ENCODE measurements at places on chromosomes 5 and 9.

DNA sequence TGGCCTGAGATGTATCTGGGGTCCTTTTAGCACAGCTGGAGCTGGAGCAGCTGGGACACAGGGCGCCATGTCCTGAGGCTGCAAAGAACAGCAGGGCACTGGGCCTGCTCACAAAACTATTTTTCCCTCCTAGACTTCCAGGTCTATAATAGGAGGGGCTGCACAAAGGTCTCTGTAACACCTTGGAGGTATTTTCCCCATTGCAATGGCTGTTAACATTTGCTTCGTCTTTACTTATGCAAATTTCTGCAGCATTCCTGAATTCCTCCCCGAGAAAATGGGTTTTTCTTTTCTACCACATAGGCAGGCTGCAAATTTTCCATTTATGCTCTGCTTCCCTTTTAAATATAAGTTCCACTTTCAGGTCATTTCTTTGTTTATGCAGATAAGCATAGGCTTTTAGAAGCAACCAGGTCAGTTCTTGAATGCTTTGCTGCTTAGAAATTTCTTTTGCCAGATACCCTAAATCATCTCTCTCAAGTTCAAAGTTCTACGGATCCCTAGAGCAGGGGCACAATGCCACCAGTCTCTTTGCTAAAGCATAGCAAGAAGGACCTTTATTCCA, 130.8 kb downstream of the PCSK1 start:
- DNase-seq = no peak

- peak; percentile 42 for DNase-seq
Measured at GRCh38 chr9:37920471-37921167, 16.7 kb upstream of the SLC25A51 start.

DNA sequence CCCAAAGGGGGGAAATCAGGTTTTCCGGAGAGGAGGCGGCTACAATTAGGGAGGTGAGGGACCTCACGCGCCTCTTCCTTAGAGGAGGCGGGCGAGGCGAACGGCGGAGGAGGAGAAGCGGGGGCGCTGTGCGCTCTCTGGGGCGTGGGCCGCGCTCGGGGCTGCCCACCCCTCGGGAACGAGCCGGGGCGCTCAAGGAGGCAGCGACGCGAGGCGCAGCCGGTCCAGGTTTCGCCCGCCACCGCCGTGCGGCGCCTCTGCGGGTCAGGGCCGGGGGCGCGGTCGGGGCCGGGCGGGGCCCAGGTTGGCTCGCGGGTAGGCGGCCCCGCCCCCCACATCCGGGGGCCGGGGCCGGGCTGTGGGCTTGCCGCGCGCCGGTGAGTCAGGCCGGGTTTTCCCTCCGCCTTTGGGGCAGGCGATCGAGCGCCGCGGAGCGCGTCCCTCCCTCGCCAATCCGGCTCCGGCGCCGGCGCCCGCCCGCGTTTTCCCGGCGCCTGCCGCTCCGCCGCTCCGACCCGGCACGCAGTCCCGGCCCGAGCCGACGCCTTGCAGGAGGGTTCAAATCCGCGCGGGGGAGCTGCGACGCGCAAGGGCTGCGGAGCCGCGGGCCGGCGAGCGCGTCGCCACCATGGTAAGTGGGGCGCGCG, at the start of gene N4BP3:
Gene N4BP3 (plus strand): TSS at position 392 of the 647 bp plus-strand sequence. CDS start 6,052 bp downstream, outside the sequence.
- peak; percentile 94 for DNase-seq

GRCh38 chr9:136625101-136626065, 37.3 kb upstream of the EGFL7 start:
- DNase-seq = no peak

GRCh38 chr5:127203818-127204217, 86.8 kb upstream of the MEGF10 start:
- no peak for DNase-seq

GRCh38 chr5:120615967-120616645, 152.0 kb downstream of the PRR16 start:
- no peak for DNase-seq

GRCh38 chr9:124180557-124180956, 77.2 kb upstream of the NEK6 start:
- no peak for DNase-seq

DNA sequence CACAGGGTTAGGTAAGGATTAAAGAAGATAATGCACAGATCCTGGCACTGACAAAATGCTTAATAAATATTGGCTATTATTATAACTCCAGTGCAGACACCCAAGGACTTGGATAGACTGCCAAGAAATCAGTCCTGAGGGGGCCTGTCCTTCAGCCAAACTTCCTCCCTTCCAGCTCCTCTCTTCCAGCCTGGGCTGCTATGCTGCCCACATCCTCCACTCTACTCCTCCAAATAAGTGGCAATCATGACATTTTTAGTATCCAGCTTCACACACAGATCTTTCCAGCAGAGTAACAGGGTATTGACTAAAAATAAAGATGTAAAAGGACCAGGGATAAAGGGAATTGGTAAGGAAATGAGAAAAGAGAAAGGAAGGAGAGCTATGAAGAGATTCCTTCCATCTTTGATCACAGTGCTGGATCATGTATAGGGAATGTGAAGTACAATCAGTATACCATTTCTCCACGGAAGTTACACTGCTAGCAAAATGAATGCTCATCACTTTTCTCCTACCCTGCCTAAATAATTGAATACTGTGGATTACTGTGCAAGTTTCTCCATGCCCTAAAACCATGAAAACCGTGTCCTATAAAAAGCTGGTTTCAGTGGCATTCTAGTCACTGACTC, 136.0 kb upstream of the OSMR start:
- DNase-seq = no peak

- no peak for DNase-seq
Measured at GRCh38 chr5:140075371-140075770, 32.3 kb upstream of the NRG2 start.

- DNase-seq = no peak
Measured at GRCh38 chr5:64184832-64185231, 19.2 kb downstream of the RNF180 start.

- DNase-seq = no peak
Measured at GRCh38 chr5:141121985-141122384, 367 bp downstream of the PCDHB4 start.

GRCh38 chr5:40386289-40386688, 293.4 kb upstream of the PTGER4 start:
- no peak for DNase-seq

DNA sequence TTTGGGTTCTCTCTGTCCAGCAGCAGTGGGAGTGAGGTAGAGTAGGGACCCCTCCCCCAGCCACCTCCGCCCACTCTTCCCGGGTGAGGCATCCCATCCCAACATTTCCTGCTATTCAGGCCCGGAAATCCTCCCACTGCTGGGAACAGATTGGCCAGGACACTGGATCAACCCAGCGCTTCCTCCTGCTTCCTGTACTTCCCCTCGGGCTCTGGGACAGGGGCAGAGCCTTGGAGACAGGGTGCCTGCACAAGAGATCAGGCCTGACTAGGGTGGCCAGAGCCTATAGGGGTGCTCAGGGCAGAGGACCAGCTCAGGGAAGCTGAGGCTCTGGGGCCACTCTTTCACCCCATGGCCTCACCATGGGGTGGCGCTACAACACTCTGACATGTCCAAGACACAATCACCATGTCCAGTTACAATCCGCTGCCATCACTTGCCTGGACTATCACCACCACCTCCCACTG, 14.5 kb downstream of the SH2D3C start:
- no peak for DNase-seq

DNA sequence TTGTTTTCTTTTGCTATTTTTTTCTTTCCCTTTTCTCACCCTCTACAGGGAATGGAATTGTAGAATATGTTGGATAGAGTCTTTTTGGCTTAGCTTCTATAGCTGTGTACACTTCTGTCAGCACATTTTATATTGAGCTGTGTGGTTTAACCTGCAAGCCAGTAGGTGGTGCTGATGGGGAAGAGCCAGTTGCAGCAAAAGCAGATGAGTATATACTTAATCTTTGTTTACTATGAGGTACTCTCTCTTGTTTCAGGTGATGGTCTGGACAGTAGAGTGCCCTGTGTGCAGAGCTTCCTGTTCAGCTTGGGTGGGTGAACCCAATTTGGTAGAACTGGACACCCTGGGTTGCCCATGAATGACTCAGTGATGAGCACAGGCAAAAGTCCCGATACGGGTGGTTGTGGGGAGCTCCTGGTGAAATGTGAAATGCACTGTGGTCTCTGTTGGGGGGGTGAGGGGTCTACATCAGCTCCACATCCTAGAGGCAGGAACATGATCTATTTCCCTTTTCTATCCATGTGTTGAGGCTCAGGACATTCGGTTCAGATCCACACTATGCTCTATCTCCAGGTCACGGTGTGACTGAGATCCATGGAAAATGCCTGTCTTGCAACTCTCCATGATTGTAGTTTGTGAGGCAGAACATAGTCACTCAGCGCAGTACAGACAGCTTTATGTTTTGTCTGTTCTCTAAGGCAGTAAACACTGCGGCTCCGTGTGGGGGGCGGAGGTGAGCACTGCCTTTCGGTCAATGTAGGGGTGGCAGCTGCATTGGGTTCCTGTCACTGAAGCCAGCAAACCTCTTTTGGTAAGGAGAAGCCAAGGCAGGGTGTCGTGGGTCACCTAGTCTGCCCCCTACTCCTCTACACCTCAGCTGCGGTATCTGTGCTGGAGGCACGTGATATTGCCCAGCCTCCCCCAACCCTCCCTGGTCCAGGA, 353.2 kb downstream of the PRR16 start:
- no peak for DNase-seq

GRCh38 chr9:93642961-93643360, 66.6 kb downstream of the PHF2 start:
- no peak for DNase-seq

GRCh38 chr5:6392561-6392960, 14.2 kb upstream of the MED10 start:
- DNase-seq = no peak

- no peak for DNase-seq
Measured at GRCh38 chr5:141003791-141004611, 37.7 kb downstream of the PCDHAC2 start.

- no peak for DNase-seq
Measured at GRCh38 chr9:137759117-137759516, 118.5 kb upstream of the CACNA1B start.

DNA sequence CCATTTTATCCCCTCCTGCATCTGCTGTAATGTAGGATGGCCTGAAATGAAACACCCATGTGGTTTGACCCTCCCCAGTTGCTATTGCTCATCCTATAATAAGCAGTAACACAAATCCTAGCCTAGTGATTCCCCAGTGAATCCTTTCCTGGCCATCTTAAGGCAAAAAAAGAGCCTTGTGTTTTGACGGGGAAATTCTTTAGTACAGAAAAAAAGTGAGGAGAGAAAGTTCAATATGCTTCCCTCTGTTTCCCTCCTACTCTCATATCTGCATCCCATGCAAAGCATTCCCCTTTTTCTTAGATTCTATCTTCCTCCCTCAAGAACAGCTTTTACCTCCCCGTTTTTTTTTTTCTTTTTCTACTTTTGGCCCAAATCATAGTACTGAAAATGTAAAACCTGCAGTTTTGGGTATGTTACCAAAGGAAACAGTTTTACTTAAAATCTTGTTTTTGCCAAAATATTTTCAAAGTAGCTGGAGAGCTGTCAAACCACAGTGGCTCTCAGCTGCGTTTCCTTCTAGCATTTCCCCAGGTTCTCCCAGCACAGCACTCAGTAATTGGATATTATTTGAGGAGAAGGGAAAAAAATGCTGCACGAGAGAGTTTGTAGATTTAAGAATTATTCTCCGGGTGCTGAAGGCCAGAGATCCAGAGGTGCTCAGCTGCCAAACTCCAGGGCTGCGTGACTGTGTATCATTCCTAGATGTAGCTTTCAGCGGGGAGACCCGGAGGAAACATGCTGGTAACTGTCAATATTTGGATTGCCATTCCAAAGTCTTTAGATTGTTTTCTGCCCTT, 321.4 kb downstream of the NPR3 start:
- DNase-seq = no peak

DNA sequence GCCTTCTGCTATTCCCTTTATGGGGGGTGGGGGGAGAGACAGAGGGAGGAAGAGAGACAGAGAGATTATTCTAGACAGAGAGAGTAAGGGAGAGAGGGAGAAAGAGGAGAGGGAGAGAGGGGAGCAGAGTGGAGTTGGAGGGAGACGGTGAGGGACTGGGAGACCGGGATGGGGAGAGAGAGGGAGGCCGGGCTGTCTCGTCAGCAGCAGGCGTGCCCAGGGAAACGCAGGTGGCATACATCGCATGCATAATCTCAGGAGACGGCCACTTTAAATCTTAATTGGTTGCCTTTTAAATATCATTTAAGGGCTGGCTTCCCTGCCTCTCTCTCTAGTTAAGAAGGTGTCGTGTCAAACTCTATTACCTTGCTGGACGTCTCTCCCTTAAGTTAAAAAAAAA, 8.4 kb downstream of the IRX4 start:
- no peak for DNase-seq

DNA sequence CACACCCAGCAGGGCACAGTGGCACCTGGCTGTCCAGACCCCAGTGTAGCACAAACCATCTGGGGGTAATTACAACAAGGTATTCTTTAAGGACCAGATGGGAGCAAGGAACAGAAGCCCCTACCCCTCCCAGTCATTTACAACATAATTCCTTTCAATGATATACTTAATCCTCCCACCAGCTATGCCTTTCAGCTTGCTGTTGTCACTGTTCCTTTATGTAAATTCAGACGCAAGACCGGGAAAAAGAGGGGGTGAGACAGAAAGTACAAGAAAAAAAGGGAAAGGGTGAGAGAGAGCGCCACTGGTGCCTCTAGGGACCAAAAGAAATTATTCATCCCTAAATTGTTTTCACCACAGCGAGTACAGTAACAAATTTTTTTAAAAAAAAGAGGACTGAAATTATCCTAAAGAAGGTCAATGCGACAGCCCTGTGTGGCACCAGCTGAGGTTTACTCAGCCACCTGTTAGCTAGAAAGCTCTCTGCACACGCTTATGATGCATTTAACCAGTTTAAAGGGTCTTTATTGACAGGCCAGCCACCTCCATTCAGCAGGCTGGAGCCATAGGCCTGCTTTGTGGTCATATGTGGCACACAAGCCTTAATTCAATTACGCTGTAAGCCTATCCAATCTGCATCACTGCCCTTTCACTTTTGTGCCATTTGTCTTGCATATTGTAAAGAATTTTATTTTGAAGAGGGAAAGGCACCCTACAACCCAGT, 210.2 kb upstream of the ISL1 start:
- no peak for DNase-seq

DNA sequence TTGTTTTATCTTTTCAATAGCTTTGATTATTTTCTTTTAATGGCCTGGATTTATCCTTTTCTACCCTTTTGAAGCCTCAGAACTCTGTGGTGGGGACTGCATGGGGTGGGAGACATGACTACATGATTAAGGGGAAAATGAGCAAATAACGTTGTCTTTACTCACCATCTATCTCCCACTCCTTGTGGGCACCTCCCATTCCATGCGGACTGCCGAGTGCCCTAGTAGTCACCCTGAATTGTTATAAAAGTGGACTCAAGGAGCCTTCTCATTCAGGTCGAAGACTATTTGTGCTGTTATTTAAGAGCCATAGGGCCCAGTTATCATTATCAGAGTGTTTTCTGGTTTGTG, 281.8 kb downstream of the MLLT3 start:
- DNase-seq = no peak

- no peak for DNase-seq
Measured at GRCh38 chr9:22683700-22684075, 237.1 kb downstream of the DMRTA1 start.

GRCh38 chr5:141957367-141957996, 520 bp downstream of the PCDH12 start:
- DNase-seq = no peak

All from GM12891 (cell line).